Stimulated activated memory B cell treated with anti-CD40 and anti-IgM and Interleukin-4, amounts not matched to agents 10 μg/mL and 1 μg/mL and 100 μg/mL, for 72 hours (primary cell): ENCODE measurements at places on chromosomes 2 and 18.

DNA sequence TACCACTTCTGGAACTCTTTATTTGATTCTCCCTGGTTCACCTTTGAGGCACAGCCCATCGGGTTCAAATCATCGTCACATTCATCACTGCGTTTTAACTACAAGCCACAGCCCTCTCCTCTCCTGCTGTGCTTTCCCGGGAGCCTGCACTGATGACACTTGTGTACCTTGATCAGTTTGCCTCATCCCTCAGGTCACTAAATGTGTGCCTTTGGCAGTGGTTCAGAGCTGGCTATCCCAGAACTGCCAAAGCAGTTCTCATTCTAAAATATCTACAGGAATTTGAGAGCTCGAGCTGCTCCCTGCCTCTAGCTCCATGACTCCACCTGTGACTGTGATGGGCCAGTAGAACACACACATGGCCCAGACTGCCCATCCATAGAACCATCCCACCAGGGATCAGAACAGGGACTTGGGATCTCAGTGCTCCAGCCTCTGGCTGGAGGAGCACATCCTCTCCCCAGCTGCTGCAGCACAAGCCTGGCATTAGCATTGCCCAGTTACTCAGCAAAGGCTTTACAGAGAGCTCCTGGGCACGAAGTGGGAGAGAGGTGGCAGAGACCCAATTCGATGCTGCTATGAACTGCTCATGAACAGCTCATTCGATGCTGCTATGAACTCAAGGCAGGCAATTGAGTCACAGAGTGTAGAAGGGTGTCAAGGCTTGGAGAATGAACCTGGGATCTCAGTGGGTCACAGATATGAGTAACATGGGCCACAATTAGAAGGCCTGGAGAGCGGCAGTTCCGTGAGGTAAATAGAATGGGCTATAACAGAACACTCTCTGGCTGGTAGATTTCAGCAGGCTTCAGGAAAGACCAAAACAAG is 41.9 kb downstream of the EVA1A start:
- ATAC-seq, result no peak

DNA sequence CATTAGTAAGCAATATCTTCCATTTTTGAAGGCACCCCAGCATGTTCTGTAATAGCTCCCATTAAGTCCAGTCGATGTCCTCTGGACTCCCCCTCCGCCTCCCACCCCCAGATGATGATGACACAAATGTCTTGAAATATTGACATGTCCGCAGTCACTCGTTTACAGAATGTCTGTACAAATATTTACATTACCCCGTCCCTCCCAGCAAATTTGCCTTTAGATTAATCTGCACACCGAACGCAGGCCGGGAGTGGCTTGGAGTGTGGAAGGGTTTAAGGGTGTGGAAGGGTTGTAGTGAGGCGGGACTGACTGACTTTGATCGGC is 853 bp upstream of the OSBPL6 start:
- ATAC-seq, result no peak

DNA sequence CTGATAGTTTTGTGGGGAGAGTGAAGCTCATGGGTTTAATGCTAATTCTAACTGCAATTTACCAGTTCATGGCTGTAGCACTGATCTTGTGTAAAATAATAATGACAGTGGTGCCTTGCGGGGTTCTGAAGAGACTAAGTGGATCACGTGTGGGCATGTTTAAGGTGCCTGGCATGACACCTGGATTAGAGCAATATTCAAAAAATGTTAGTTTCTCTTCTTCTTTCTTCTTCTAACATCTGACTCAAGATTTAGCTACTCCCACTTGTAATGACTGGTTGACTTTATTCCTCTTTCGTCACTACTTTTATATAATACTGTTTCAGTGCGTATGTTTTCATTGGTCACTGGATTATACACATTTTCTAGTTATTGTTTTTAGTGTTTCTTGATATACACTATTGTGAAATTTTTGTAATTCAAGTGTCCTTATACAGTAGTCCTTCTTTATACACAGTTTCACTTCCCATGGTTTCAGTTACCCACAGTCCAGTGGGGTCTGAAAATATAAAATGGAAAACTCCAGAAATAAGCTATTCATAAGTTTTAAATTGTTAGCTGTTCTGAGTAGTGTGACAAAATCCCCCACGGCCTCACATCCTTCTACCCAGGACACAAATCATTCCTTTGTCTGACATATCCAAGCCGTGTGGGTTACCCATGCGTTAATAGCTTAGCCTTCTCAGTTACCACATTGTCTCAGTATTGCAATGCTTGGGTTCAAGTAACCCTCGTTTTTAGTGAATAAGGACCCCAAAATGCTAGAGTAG is 662.2 kb upstream of the CNTNAP5 start:
- no peak for ATAC-seq

DNA sequence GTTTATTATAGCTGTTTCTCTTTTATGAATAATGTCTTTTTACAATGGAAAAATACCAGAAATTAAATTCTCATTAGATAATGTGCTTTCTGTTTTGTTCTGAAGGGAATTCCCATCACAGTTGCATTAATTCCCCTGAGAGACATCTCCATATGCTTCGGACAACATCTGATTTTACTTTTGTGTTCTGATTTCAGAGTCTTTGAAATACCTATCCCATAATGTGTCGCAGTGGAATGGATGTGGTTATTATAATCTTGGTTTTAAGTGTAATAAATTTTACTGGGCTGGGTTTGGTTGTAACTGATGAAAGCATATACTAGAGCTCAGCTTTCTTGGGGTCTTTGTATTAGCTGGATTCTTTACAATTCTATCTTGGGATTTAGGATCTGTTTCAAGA is 12.5 kb downstream of the SPTBN1 start:
- ATAC-seq, result no peak

DNA sequence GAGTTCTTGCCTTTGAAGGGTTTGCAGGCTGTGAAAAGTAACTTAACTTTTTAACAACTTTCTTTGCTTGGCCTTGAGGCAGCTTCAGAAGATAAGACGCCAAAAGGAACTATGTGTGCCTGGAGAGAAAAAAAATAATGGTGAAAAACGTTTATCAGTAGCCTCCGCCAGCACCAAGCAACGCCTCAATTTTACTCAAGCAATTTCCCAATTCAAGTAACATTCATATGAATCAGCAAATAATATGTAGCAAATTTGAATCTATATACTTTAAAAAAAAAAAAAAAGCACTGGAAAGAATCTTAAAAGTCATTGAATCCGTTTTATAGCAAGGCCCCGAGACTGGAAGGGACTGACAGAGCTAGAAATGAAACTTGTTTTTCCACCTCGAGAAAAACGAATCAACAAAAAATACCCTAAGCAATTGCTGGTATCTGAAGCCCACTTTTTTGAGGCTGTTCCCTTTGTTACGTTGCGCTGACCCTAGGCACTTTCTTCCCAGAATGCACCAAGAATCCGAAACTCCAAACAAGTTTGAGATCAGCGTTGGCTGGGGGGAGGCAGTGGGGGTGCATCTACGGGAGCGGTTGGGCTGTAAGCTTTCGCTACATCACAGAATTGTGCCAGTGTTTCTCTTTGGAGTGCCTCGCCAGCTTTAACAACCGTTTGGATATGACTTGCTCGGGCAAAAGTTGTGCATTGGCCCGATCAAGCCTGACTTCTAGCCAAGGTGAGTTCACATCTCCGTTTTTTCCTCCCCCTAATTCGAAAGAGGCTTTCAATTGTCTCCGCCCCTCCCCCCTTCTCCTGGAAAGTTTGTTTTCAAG is 2.7 kb upstream of the TGIF1 start:
- ATAC-seq, result no peak

DNA sequence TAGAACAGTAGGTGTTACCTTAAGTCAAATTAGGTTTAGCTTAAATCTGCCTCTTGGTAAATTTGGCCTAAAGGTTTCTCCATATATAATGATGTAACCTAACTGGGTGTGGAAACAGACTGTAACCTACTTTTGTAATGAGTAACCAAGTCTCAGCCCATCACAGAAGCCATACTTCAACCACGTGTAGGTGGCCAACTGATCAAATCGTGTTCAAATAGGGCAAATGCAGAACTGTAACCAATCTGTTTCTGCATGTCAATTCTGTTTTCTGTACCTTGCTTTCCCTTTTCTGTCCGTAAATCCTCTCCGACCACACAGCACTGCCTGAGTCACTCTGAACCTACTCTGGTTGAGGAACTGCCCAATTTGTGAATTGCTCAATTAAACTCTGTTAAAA is 34.0 kb upstream of the PLA2R1 start:
- ATAC-seq, result peak; percentile 68

DNA sequence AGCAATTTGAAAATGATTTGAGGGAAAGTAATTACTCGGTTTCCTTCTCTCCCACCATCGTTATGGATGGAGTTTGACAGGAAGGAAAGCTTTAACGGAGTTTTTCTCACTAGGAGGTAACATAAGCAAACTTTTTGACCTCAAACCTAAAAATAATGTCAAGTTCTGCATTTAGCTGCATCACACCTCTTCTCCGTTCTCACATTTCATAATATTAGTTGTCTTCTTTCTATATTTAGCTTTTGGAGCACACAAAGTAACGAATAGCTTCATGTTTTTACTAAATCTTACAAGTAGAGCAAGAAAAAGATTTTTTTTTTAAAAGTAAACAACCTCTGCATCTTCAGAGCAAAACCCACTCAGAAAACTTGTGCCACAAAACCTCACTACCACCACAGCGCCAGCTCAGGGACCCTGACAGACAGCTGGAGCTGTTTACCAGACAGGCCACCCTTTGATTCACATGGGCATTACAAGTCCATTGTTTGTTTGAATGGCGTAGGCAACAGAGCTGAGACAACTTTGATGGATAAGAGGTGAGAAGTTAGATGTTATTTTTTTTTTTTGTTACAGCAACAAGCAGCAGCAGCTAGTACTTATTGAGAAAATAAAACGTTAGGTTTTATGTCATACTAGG is 21.9 kb upstream of the ICOS start:
- ATAC-seq, result no peak

DNA sequence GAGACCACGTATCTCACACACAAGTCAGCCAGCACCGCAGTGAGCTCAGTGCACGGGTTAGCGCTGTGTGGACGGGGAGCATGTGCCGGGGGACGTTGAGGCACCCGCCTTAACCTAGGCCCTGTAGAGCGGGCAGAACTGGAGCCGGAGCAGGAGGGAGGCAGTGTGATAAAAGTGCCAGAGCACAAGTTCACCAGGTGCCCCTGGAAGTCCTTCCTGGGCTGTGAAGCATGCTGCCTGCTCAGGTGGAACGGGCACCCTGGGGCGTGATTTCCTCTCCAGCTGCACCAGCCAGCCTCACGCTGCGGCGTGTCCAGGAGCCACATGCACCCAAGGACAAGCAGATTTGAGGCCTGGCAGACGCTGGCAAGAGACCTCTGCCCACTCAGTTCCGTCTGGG is 50.3 kb downstream of the ITGB1BP1 start:
- ATAC-seq, result no peak

- no peak for ATAC-seq
Measured at GRCh38 chr2:8281234-8281633, 400.6 kb upstream of the ID2 start.

DNA sequence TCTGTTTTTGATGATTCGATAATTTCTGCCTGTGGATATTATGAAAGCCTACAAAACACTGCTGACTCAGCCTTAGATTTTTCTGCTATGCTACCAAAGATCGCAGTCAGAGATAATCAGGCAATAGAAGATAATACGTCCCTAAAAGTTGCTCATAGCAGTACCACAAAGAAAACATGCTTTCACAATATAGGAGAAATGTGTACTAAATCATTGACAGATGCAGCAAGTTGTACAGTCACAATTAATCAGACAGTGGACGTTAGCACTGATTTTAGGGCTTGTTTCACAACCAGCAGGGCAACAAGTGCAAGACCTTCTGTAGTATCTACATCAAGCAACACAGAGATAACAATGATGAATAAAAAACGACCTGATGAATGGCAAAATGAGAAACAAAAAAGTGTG is 19.5 kb downstream of the RBM44 start:
- no peak for ATAC-seq

DNA sequence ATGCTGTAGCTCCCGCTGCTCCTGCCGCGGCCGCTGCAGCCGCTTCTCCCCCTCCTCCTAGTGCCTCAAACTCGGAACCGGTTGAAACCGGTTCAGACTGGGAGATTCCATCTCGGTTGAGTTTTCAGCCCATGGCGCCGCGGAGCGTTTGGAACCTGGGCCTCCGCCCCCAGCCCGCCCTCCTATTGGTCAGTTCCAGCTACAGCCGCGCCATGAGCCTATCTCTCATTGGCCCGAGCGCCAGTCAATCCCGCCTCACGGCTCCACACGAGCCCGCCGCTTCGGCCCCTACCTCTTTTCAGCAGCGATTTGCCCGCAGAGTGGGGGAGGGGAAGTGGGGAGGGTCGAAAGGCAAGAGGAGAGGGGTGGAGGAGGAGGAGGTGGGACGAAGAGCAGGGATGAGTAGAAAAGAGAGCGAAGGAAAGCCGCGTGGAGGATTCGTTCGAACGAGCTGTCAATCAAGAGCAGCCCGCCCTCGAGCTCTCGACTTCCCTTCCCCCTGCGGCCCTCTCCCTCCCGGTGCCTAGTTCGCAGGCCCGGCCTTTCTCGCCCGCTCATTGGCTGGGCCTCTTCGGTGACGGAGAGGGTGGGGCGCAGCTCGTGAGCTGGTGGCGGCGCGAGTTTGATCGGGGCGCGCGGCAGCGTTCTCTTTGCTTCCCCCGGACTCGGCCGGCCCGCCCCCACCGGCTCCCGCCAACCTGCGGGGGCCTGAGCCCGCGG is at the start of gene XPO1:
XPO1 (minus strand) TSS at position 157 of the 720 bp plus-strand sequence. CDS start 4,459 bp downstream, outside the sequence.
- ATAC-seq, result peak; percentile 94

- no peak for ATAC-seq
Measured at GRCh38 chr2:135510577-135510976, 20.4 kb downstream of the ZRANB3 start.

GRCh38 chr2:237688081-237688480 is 60.7 kb downstream of the LRRFIP1 start:
- ATAC-seq, result no peak
